Mesothelial cell of epicardium (in vitro differentiated cells): ENCODE measurements at places on chromosomes 11 and 22. TPM values are rescaled to one million over a fixed set of nuclear protein-coding genes. Genes with fewer than 3 reads are reported as not detected.

The FAM111B gene
- 6.2 to 6.9 TPM (median 6.8 TPM) in 3 replicates for total RNA-seq

The OR5P2 gene
- 1.7 to 3.0 TPM (median 2.1 TPM) in 3 replicates for total RNA-seq

The HORMAD2 gene
- total RNA-seq, result 0.23 to 0.47 TPM in 2 of 3 replicates, not detected in the other

The ACRV1 gene
- total RNA-seq, result 0.25 TPM in 1 of 3 replicates, not detected in the others

GRCh38 chr11:34844463-34845112 is 71.6 kb downstream of the APIP start:
- H3K27ac ChIP-seq, result no peak overlapping the region
- peaks cover 12% of the 10 kb centered on the region for H3K36me3 ChIP-seq
- H3K27me3 ChIP-seq, result no peaks in the 10 kb centered on the region
- DNase-seq, result no peak
- no peaks in the 10 kb centered on the region for H3K4me1 ChIP-seq

DNA sequence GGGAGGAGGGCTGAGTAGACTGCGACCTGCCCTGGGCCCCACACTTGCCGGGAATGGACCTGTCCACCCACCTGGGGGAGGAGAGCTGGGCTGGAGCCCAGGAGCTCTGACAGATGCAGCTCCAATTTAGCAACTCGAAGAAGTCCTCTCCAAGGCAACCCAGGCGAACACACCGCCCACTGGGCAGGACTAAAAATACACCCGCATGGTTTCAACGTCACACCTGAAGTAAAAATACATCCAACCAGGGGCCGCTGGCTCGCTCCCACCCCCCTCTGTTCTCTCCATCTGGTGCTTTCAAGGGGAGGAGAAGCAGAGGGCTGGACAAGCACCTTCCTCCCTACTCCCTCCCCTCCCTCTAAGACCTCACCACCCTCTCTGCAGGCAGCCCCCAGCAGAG is 119.9 kb downstream of the FEZ1 start:
- peaks cover 61% of the 10 kb centered on the region for H3K4me1 ChIP-seq
- peaks cover 25% of the 10 kb centered on the region for H3K27me3 ChIP-seq
- DNase-seq, result peak; percentile 53
- peak overlapping the region; percentile 47 for H3K27ac ChIP-seq

DNA sequence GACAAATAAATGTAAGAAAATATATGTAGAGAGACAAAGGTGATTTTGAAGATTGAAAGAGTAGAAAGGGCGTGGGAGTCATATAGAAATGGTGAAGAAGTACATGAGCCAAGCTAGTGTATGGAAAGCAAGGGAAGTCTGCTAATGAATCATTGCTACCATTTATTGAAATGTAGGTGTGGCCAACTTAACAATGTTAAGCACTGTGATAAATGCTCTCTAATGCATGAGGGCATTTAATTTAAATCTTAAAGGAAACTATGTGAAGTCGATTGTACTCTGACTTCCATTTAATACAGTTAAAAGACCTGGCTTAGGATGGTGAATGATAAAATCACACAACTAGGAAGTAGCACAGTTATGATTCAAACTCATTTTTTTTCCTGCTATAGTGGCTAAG is 219.9 kb downstream of the CASP12 start:
- H3K36me3 ChIP-seq, result peaks cover 9% of the 10 kb centered on the region
- no peaks in the 10 kb centered on the region for H3K4me1 ChIP-seq
- no peak overlapping the region for H3K4me3 ChIP-seq
- DNase-seq, result no peak
- no peaks in the 10 kb centered on the region for H3K27me3 ChIP-seq

- DNase-seq, result no peak
- H3K27ac ChIP-seq, result no peak overlapping the region
- peak overlapping the region; percentile 58 for H3K4me3 ChIP-seq
- peaks cover 70% of the 10 kb centered on the region for H3K27me3 ChIP-seq
- H3K36me3 ChIP-seq, result no peaks in the 10 kb centered on the region
- H3K4me1 ChIP-seq, result peaks cover 28% of the 10 kb centered on the region
Measured at GRCh38 chr22:37427711-37428635, 694 bp upstream of the ELFN2 start.

DNA sequence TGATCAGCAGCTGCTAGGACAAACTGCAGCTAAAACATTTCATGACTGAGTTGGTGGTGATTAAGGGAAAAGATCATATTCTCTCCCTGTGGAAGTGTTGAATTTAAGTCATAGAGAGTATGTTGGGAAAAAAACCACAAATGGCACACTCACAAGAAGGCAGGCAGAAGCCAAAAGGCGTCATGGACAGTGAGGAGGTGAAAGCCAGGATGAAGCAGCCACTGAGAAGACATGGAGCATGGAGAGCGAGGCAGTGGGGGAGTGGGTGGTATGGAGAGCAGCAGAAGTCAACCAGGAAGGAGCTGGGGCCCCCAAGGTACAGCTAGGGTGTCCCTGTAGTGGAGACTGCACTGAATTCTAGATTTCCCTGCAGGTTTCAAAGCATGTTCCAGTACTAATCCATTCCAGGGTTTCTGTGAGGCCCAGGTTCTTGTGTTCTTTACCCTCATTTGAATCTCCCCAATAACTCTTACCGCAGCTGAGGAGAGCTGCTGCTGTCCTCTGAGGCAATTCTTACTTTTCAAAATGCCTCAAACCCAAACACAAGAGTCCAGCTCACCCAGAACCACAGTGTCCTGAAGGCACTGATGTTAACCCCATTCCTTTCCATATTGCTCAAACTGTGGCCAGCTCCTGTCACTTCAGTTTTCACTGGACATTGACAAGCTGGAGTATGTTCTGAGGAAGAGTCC is 191.8 kb upstream of the E2F8 start:
- peaks cover 59% of the 10 kb centered on the region for H3K27me3 ChIP-seq
- no peak overlapping the region for H3K27ac ChIP-seq
- no peak overlapping the region for H3K4me3 ChIP-seq
- DNase-seq, result no peak
- peaks cover 7% of the 10 kb centered on the region for H3K4me1 ChIP-seq

DNA sequence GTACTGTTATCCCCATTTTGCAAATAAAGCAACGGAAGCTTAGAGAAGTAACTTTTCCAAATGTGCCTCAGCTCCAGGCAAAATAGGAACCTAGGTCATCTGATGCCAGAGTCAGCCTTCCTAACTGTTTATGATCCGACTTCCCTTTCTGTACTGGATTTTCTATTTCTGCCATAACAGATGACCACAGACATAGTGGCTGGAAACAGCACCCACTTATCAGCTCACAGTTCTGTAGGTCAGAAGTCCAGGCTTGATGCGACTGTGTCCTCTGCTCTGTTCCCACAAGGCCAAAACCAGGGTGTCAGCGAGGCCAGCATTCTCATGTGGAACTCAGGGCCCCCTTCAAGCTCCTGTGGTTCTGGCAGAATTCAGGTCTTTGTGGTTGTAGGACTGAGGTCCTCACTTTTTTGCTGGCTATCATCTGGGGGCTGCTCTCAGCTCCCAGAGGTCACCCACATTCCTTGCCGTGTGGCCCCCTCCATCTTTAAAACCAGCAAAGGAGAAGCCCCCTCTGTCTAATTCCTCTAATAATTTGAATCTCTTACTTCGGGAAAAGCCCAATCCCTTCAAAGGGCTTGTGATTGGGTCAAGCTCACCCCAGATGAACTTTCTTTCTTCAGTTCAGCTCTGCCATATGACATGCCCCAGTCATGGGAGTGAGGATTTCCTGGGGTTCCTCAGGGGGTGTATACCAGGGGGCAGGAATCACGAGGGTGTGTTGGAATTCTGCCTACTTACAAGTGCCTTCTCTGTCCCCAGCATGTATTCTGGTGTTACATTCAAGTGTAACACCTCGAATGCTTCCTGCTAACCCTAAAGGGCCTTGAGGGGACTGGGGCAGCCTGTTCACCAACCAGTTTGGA is 15.3 kb downstream of the KCNJ5 start:
- H3K36me3 ChIP-seq, result no peaks in the 10 kb centered on the region
- peak overlapping the region; percentile 66 for H3K4me3 ChIP-seq
- H3K27me3 ChIP-seq, result peaks cover 59% of the 10 kb centered on the region

GRCh38 chr11:9038541-9038940 is 34.7 kb upstream of the NRIP3 start:
- no peak for DNase-seq
- H3K36me3 ChIP-seq, result no peaks in the 10 kb centered on the region
- no peak overlapping the region for H3K27ac ChIP-seq
- no peak overlapping the region for H3K4me3 ChIP-seq

DNA sequence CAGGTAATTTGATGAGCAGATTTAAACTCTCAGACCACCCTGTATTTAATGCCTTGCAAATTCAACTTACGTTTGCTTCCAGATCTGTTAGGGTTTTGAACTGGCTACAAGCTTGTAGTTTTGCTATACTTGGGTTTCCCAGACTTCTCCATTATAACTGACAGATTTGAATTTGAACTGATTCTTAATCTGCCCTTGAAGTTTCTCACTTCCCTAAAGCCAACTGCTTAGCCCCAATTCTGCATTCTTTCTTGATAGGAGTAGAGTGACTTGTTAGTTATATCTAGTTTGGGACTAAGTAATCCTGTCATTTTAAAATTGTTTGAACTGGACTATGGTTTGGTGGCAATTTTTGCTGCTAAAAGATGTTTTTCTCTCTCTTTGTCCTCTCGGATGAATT is 9.7 kb downstream of the LAYN start:
- peaks cover 13% of the 10 kb centered on the region for H3K27me3 ChIP-seq
- peaks cover 13% of the 10 kb centered on the region for H3K36me3 ChIP-seq
- DNase-seq, result no peak
- H3K4me1 ChIP-seq, result peaks cover 12% of the 10 kb centered on the region
- H3K4me3 ChIP-seq, result no peak overlapping the region

- no peaks in the 10 kb centered on the region for H3K4me1 ChIP-seq
- no peak for DNase-seq
- H3K4me3 ChIP-seq, result no peak overlapping the region
- H3K27ac ChIP-seq, result no peak overlapping the region
- H3K36me3 ChIP-seq, result no peaks in the 10 kb centered on the region
Measured at GRCh38 chr11:80960381-80961029, 1519.7 kb upstream of the TENM4 start.
